ENCODE measurements at places on chromosomes 6 and 20. TPM values are rescaled to one million over a fixed set of nuclear protein-coding genes. Genes with fewer than 3 reads are reported as not detected.

DNA sequence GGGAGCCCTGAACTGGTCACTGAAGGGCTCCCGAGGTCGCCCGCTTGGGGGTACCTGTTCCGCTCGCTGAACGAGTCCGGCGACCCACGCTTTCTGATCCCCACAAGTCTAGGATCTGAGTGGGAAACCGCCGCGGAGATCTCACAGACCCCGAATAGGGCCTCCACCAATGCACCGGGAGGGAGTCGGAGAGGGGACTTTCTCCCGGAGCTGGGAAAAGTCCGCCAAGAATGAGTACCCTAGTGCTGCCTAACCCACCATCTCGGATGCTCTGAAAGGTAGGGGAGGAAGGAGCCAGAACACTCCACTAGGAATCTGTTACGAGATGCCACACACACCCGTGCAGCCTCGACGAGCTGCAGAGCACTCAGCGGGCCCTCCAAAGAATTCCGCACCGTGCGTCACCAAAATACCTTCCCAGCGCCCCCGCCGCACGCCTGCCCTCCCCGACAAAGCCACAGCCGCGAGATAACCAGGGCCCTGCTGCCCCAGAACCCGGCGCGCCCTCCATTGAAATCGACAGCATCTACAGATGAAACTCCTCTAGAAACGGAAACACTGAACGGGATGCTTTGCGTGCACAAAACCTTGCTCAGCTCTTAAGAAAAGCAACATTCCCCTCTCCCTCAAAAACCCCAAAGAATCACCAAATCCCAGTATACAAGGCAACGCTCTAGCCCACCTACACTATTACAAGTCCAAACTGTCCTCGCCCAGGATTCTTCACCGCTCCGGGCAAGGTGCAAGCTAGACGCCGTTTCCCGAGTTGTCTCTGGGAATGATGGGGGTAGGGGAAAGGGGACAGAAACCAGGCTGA is 686 bp downstream of the COL12A1 start:
- DNase-seq = no peak

CDC5L gene
- 8.6 TPM for polyA plus RNA-seq

DNA sequence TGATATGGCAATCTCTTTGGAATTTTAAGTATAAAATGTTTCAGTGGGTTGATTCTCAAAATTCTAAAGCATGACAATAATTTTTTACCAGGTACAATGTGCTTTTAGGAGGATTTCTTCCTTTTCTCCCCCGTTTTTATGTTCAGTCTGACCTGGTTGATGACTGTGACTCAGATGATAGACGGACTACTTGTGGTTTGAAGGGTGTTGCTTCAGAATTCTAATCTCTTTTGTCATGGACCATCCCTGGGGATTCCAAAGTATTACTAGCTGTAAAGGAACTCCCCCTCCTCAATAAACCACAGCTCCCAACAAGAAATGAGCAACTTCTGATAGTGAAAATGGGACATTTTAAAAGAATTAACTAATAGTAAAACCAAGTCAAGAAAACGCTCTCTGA is 34.9 kb upstream of the TNFAIP3 start:
- no peak for DNase-seq

DNA sequence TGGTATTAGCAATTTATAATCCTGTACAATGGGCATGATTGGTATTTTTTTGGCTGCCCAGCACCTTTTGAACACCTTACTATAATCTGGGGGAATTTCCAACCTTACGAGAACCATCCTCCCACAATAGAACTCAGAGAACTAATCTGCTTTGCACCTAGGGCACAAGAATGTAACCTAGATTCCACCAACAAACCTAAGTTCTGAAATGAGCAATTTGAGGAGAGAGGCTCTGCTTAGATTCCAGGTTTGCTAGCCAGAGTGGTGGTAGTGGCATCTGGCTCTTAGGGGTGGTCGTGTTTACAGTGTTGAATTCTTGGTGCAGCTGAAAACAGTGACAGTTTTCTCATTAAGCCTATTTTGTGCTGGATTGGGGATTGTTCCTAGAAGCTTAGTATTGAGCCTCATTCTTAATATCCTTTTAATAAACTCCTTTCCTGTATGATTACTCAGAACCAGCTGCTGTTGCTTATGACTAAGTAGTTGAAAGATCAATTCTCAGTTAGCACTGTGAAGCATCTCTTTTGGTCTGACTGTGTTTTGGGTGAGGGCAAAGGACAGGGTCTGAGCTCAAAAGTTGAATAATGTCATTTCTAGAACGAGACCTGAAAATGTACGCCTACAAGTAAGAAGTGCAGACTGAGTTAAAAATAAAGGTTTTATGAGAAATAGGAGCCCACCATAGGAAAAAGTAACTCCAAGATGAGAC is 385.6 kb downstream of the CDKAL1 start:
- DNase-seq = no peak

IL17A gene
- 0.19 TPM for polyA plus RNA-seq

DNA sequence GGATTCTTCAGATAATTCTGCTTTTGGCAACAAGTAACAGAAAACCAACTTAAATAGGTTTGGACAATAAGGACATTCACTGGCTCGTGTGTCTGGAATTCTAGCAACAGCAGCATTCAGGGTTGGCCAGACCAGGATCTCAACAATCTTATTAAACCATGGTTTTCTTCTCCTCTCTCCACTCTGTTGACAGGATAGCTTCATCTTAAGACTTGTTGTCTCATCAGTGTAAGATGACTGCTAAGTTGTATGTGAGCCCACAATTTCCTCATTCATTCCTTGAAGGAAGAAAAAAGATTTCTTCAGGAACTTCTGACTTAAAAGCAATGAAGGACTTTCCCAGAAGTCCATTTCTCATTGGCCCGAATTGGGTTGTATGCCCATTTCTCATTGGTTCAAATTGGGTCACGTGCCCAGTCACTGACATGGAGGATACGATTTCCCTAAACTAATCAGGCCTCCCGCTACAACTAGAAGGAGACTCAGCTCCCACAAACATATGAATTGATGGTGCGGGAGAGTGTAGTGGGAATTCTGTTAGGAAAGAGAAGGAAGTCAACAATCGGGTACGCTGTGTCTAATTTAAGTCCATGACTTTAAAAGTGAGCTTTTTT is 83.7 kb downstream of the SLC22A3 start:
- DNase-seq = no peak

GRCh38 chr6:56954403-56955170 is at the start of gene BEND6:
Gene BEND6 (plus strand): TSS chr6:56955107. CDS start chr6:56981811, 26,704 bp downstream.
- DNase-seq = no peak

GRCh38 chr6:165543781-165544180 is 119.3 kb downstream of the PDE10A start:
- DNase-seq = no peak

- no peak for DNase-seq
Observed at GRCh38 chr6:163048345-163048744, 320.6 kb downstream of the PACRG start.

DNA sequence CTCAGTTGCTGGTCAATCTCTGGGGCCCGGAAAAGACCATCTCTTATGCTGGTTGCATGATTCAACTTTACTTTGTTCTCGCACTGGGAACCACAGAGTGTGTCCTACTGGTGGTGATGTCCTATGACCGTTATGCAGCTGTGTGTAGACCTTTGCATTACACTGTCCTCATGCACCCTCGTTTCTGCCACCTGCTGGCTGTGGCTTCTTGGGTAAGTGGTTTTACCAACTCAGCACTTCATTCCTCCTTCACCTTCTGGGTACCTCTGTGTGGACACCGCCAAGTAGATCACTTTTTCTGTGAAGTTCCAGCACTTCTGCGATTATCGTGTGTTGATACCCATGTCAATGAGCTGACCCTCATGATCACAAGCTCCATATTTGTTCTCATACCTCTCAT is 4.3 kb downstream of the OR2J3 start:
- DNase-seq = no peak

GRCh38 chr20:45354423-45355208 is 6.4 kb upstream of the SDC4 start:
- no peak for DNase-seq

GRCh38 chr20:25072226-25072811 is 9.6 kb downstream of the VSX1 start:
- DNase-seq = no peak

DNA sequence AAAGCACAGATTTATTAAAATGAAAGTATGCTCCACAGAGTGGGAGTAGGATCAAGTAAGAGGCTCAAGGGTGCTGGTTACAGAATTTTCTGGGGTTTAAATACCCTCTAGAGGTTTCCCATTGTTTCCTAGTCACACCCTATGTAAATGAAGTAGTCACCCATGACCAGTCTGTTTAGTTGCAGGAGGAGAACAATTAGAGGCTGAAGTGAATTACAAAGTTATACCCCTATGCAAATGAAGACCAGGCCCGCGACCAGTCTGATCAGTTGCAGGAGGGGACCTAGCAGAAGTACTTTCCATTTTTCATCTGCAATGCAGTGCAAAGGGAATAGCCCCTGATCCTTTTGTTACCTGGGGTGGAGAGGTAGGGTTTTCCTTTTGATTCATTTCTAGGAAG is 11.8 kb upstream of the FILIP1 start:
- no peak for DNase-seq

MLN gene
- 16.4 TPM for polyA plus RNA-seq

GRCh38 chr6:9984607-9985006 is 430.3 kb downstream of the TFAP2A start:
- DNase-seq = no peak

- DNase-seq = no peak
Observed at GRCh38 chr6:165767228-165767627, 104.2 kb upstream of the PDE10A start.

GRCh38 chr6:151252634-151253033 is 12.9 kb downstream of the AKAP12 start:
- no peak for DNase-seq

DNA sequence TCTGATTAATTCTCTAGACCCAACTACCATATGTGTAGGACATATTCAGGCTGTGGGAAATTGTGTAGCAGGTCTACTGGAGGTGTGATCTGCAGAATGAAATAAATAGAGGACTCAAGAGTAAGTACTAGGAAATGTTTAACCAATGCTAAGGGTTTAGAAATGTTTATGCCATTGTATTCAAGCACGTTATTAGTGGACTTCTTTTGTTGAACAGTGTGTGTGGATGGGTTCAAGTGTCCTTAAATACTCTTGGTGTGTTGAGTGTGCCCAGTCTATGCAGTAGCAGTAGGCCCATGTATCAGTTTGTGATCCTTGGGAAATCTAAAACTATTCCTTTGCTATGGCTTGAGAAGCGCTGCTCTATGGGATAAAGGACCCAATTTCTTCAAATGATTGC is 112.1 kb downstream of the FARS2 start:
- DNase-seq = no peak

- DNase-seq = peak; percentile 63
Observed at GRCh38 chr20:40160097-40160550, 528.9 kb downstream of the MAFB start.
